Vein endothelial cell (primary cell): ENCODE measurements at places on chromosomes 7 and 10. TPM values are rescaled to one million over a fixed set of nuclear protein-coding genes. Genes with fewer than 3 reads are reported as not detected.

The LMOD2 gene
- not detected in 2 replicates for total RNA-seq

The EIF4EBP2 gene
- total RNA-seq, result 45.4 and 59.0 TPM in 2 replicates

The VSTM4 gene
- under 0.01 and 0.29 TPM in 2 replicates for total RNA-seq

The BBIP1 gene
- total RNA-seq, result 21.2 and 45.9 TPM in 2 replicates

The TCAF2 gene
- total RNA-seq, result 17.3 and 22.7 TPM in 2 replicates

The SPDYE18 gene
- 0.33 TPM in 1 of 2 replicates, not detected in the other for total RNA-seq

The LOXL4 gene
- 0.38 and 1.3 TPM in 2 replicates for total RNA-seq

The NPSR1 gene
- not detected in 2 replicates for total RNA-seq

The MYL10 gene
- total RNA-seq, result not detected in 2 replicates

The CLCN1 gene
- not detected in 2 replicates for total RNA-seq

The TUBAL3 gene
- total RNA-seq, result 1.1 and 1.3 TPM in 2 replicates

The CAV2 gene
- 275 and 368 TPM in 2 replicates for total RNA-seq

The MBLAC1 gene
- 2.0 and 2.9 TPM in 2 replicates for total RNA-seq

The KAZALD1 gene
- 0.33 and 0.57 TPM in 2 replicates for total RNA-seq

The UCN3 gene
- total RNA-seq, result not detected in 2 replicates

The KLF14 gene
- total RNA-seq, result not detected in 2 replicates

The DPP6 gene
- not detected in 2 replicates for total RNA-seq
